ENCODE measurements at places on chromosomes 3 and 15.

- H3K4me3 ChIP-seq = no peak overlapping the region
- H3K4me1 ChIP-seq = no peaks in the 10 kb centered on the region
- no peak overlapping the region for H3K27ac ChIP-seq
- H3K27me3 ChIP-seq = no peaks in the 10 kb centered on the region
- no peaks in the 10 kb centered on the region for H3K36me3 ChIP-seq
These were observed 64.2 kb downstream of the TNIK start for GRCh38 chr3:171396048-171396447.

GRCh38 chr15:56832125-56832524 lies 86.3 kb upstream of the TCF12 start:
- H3K27me3 ChIP-seq = no peaks in the 10 kb centered on the region
- H3K4me1 ChIP-seq = no peaks in the 10 kb centered on the region
- no peak overlapping the region for H3K4me3 ChIP-seq

GRCh38 chr15:38283010-38283409 lies 30.4 kb downstream of the SPRED1 start:
- H3K27ac ChIP-seq = no peak overlapping the region
- H3K27me3 ChIP-seq = no peaks in the 10 kb centered on the region
- H3K36me3 ChIP-seq = no peaks in the 10 kb centered on the region

DNA sequence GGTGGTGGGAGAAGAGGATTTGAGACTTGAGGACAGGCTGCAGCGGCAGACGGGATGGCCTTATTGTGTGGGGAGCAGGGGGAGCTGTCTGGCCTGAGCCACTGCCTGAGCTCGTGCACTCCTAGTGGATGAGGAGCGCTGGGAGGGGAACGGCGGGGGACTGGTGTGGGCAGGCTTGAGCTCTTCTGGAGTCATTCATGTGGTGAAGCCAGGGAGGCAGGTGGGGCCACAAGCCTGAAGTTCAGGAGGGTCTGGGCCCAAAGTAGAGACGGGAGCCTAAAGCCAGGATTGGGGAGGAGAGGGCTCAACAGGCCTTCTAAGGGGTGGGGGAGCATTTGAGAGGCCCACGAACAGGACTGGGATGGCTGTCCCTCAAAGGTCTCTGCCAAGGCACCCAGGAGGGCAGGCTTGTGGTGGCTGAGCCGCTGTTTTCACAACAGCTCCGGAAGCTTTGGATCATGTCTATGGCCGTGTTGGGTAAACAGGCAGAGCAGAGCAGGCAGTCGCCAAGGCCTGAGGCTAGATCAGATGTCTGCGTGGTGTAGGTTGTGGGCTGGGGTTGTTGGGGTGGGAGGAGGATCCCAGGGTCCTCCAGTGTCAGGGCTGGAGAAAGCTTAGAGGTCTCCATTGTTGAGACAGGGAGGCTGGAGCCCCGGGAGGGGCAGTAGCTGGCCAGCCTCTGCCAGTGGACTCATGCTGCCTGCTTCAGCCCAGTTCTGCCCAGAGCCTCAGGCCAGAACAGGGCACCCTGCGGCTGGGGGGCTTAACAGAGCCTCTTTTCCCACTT lies 8.2 kb downstream of the PRKCD start:
- H3K4me3 ChIP-seq = no peak overlapping the region
- no peak overlapping the region for H3K27ac ChIP-seq
- no peaks in the 10 kb centered on the region for H3K27me3 ChIP-seq
- no peaks in the 10 kb centered on the region for H3K4me1 ChIP-seq
- DNase-seq = no peak

GRCh38 chr3:178752843-178753242 lies 216.6 kb downstream of the KCNMB2 start:
- no peak for DNase-seq
- H3K27ac ChIP-seq = no peak overlapping the region

DNA sequence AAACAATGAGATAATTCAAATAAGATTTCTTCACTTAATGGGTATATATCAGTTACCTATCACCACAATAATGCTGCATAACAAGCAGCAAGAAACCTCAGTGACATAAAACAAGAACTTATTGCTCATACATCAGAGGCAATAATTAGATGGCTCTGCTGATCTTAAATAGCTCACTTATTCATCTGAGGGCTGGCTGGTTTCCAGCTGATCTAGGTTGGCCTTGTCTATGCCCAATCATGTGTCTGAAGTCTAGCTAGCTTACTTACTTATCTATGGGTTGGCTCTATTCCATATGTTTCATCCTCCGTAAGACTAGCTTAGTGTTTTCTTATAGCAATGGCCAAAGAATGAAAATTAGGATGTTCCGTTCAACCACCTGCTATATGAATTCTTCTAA lies 109.4 kb upstream of the AGTR1 start:
- H3K27me3 ChIP-seq = no peaks in the 10 kb centered on the region
- DNase-seq = no peak
- no peak overlapping the region for H3K27ac ChIP-seq

All from naive thymus-derived CD4-positive, alpha-beta T cell (primary cell).